CD4-positive, alpha-beta T cell treated with Interleukin-4 for 4 hours (primary cell): ENCODE measurements at places on chromosomes 3 and 15.

DNA sequence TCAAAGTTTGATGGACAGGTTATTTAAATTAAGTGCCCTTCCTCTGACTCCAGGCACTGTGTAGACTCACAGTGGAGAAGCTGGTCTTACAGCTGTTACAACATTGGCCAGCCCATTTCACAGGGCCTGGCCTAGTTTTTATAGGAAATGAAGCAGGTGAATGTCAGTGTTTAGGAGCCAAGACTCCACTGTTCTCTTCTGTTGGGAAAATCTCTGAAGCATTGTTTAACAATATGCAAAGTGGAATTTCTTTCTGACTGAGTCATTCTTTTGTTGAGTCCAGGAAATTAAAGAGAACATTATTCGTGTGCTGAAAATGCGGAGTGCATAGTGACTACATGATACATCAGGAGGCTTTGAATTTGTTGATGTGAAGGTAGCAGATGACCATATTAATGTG is 64.7 kb downstream of the ARRDC4 start:
- DNase-seq = no peak

- DNase-seq = no peak
Measured at GRCh38 chr3:178056868-178057267, 479.4 kb upstream of the KCNMB2 start.

- no peak for DNase-seq
Measured at GRCh38 chr3:115301364-115301860, 154.3 kb upstream of the ZBTB20 start.

- DNase-seq = no peak
Measured at GRCh38 chr3:39190281-39191025, 1.9 kb downstream of the XIRP1 start.

- DNase-seq = no peak
Measured at GRCh38 chr15:99680276-99680675, 53.0 kb downstream of the LYSMD4 start.
